ENCODE measurements at places on chromosomes 5 and 9.

DNA sequence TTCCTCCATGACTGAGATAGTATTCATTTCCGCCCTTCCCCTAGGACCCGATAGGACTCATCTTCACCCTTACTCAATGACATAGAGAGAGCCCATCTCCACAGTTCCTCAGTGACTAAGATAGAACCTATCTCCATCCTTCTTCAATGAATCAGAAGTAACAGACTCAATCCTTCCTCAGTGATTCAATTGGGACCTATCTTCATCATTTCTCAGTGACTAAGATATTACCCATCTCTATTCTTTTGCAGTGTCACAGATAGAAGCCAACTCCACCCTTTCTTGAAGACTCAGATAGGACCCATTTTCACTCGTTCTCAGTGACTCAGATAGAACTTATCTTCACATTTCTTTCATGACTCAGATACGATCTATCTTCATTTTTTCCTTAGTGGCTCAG, 164.6 kb downstream of the FBXO4 start:
- DNase-seq: no peak

DNA sequence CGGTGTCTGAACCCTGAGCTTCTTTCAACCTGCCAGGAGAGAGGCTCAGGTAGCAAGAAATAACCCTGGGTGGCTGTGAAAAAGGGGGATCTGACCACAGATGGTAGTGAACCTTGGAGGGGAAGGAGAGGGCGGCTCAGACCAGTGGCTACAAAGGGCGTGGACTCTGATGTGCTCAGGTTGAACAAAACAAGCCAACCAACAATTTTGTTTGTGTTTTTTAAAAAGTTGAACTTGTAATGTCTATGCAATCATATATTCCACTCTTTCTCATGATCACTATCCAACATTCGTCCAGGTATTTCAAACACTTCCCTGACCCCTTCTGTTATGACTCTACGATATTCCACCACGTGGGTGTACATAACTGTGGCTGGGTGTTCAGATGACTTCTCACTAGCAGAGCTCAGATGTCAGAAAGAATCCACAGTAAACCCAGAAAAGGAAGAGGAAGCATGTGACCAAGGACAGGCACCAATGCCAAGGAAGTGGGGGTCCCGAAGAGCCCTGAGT, 20.0 kb downstream of the PTPN3 start:
- DNase-seq: no peak

- DNase-seq: peak; percentile 43
These were observed 93.7 kb downstream of the PDE4D start for GRCh38 chr5:59799668-59800346.

DNA sequence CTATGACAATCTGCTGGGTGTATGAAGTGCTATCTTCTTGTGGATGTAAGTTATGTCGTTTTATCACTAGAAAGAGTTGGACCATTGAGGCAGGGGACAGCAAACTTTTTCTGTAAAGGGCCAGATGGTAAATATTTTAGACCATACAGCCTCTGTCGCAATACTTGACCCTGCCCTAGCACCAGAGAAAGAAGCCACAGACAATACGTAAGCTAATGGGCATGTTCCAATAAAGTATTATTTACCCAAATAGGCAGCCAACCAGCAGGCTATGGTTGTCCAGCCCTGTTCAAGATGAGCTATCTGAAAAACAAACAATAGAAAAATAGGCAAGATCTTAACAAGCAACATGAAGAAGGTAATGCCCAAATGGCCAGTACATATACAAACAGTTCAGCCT, 36.4 kb downstream of the MTX3 start:
- DNase-seq: no peak

GRCh38 chr9:90169490-90169889, 473.1 kb downstream of the DIRAS2 start:
- peak; percentile 42 for DNase-seq

GRCh38 chr5:936149-937144, 43.8 kb downstream of the TRIP13 start:
- no peak for DNase-seq

DNA sequence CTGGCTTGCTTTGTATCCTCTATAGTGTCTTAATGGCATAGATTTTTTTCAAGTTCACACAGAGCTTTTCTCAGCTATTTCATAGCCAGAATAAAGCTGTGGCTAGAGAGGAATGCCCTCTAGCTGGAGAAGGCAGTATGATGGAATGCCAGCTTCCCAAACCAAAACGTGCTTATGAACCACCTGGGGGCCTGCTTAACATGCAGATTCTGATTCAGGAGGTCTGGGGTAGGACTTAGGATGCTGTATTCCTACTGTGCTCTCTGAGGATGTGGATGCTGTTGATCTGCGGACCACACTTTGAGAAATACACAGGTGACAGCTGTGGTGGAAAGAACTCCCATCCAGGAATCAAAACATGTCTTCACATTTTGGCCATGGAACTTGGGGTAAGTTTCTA, 49.9 kb upstream of the DPYSL3 start:
- DNase-seq: no peak

DNA sequence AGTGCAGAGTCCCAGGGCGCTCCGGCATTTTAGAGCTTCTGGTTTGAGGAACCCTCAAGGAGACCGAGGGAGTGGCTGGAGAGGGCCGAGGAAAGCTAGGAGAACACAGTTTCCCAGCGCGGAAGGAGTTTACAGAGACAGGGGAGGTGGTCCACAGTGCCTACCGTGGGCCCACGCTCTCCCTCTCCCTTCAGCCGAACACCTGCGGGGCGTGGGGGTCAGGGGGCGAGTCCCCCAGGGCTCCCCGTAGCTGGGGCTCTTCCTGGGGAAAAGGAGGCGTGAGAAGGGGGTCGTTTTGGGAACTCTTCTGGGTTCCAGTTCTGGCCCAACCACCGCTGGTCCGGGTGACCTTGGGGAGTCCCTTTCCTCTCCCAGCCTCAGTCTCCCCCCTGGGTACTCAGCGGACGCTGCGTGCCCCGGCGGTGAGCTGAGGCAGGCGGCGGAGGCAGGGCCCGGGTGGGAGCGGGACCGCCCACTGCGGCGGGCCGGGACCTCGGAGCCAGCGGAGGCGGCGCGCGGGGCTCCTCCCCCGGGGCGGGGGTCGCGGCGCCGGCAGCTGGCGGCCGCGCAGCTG, 368 bp upstream of the FRMPD1 start:
- DNase-seq: no peak

GRCh38 chr9:35035851-35036701, 36.3 kb downstream of the VCP start:
- DNase-seq: no peak

GRCh38 chr9:125906893-125907292, 159.7 kb downstream of the PBX3 start:
- no peak for DNase-seq

DNA sequence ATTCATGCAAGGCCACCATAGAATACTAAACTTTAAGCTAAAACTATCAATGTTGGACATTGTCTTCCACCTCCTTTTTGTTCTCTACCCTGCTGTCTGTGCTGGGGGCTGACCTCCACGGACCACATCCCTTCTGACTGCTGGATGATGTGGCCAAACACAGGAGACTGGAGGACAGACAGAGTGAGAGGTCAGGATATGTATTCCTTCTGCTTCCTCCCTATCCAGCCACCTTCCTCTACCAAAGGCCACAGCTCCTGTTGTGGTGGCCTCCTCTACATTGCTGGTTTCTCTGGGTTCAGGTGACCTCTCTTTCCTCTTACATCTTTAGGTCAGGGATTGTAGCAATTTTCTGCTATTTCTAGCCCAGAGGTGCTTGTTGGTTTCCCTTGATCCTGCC, 148.1 kb downstream of the ACTBL2 start:
- DNase-seq: no peak

- no peak for DNase-seq
These were observed 15.5 kb upstream of the FAM193B start for GRCh38 chr5:177569894-177570293.

GRCh38 chr9:106980551-106981101, 117.7 kb downstream of the ZNF462 start:
- DNase-seq: no peak

- no peak for DNase-seq
These were observed 6.8 kb upstream of the FEM1C start for GRCh38 chr5:115551415-115551814.

GRCh38 chr9:135830496-135830895, 76.8 kb downstream of the CAMSAP1 start:
- DNase-seq: no peak

- no peak for DNase-seq
These were observed 24.0 kb upstream of the NDUFB6 start for GRCh38 chr9:32596936-32597335.

- DNase-seq: no peak
These were observed 7.3 kb downstream of the PLAC8L1 start for GRCh38 chr5:146098047-146098446.

GRCh38 chr9:136725612-136726011, 13.2 kb downstream of the DIPK1B start:
- DNase-seq: no peak

- no peak for DNase-seq
These were observed 94.0 kb upstream of the SLC25A48 start for GRCh38 chr5:135740475-135740874.

DNA sequence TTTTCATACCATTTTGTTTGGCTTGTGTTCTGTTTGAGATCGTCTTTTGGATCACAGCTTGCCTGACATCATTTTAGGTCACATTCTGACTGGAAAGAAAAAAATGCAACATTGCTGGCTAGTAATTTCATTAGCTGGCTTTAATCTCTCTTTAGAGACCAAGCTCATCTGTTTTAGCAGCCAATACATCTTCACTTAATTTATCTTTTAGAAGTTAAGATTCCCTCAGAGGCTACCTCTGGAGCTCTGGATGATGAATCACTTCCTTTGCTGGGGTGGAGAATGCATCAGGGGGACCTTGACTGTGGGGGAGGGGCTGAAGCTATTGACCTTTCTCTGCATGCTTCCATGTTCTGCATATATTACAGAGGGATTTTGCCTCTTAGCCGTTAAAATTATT, 181.5 kb upstream of the OTULINL start:
- no peak for DNase-seq

DNA sequence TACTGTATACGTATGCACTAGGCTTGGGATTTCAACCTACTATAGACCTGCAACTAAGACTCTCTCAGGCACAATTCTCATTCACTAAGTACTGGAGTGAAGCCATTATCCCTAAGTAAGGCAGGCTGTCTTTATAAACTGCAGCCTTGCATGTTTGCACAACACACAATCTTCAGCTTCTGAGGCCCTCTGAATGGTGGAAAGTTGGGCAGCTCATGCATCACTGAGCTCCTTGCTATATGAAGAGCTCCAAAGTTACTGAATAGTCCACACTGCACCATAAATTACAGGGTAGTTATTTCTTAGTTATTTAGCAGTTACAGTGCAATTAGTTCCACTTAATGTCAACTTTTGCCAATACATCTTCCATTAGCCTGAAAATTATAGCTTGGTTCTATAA, 384.6 kb downstream of the BRINP1 start:
- peak; percentile 86 for DNase-seq

- DNase-seq: peak; percentile 82
These were observed 342.4 kb upstream of the GRIA1 start for GRCh38 chr5:153147891-153148623.

GRCh38 chr5:176133289-176133870, 104.8 kb upstream of the SIMC1 start:
- no peak for DNase-seq

DNA sequence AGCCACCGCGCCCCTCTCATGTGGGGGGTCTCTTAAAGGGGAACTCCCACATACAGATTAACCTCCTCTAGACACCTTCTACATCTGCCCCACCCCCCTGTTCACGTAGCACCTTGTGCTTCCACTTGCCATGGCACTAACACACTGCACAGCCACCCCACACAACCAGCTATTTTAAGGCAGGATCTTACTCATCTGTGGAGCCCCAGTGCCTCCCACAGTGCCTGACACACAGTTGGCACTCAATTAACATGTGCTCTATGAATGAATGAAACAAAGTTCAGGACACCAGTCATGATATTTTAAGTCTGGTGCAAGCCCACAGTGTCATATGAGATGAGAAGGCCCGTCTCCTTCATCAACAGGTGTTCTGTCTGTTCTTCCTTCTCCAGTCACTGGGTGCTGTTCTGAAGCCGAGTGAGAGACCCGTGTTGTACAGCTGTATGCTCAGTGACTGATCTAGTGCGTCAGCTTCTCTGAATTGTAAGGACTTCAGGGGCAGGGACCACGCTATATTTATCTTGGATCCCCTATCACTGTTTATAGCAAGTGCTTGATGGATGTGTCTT, 149.1 kb downstream of the TLE1 start:
- no peak for DNase-seq

DNA sequence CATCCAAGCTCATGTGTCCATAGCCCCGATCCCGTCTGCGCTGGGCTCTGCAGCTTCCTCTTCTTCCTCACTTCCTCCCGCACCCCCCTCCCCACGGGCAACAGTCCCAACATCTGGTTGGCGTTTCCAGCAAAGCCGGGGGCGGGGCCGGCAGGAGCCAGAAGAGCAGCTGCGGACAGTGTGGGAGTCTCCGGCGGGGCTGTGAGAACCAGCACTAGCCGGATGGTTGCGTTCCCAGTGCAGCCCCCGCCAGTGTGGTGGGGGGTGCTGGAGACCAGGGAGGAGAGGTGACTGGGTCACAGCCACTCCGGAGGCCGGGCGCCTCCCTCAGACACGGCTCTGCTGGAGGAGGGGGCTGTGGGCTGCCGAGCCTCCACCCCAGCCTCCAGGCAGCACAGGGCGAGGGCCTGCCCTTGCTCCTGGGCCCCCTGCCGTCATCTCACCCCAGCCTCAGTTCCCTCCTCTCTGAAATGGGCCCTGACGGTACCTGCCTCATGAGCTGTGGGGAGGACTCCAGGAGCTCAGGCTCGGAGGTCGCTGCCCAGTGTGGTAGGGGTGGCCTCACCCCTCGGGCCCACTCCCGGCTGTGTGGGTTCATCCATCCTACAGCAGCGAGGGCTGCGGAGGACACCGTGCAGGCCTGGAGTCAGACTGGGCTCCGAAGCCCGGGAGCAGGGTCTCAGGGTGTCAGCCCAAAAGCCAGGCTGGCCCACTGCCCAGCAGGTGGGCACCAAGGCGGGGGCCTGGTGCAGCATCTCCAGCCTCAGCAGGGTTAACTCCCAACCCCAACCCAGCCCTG, 41.5 kb upstream of the NOTCH1 start:
- DNase-seq: no peak

GRCh38 chr9:72217306-72217842, 68.1 kb downstream of the GDA start:
- DNase-seq: no peak

GRCh38 chr9:616694-617093, 224.8 kb upstream of the DMRT1 start:
- no peak for DNase-seq

DNA sequence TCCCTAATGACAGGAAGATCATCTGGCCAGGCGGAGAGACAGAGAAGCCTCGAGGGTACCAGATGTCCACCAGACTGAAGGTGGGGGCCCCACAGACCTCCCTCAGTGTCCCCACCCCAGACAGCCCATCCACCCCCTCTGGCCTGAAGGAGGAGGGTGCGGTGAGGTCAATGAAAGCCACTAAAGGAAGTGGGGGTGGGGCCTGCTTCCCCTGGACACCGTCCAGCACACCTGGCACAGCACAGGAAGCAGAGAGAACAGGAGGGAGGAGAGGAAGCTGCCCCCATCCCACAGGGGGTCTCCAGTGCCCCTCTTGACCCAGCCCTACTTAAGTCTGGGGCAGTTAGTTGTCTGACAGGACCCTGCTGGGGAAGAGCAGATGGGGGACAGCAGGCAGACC, 11.2 kb downstream of the LRRC26 start:
- DNase-seq: no peak
